CD8-positive, alpha-beta T cell (primary cell): ENCODE measurements at places on chromosomes 2 and 18. TPM values are rescaled to one million over a fixed set of nuclear protein-coding genes. Genes with fewer than 3 reads are reported as not detected.

Gene RNF125
- total RNA-seq: 177 TPM

- no peak for DNase-seq
Observed at GRCh38 chr2:168726375-168726774, 76.1 kb upstream of the NOSTRIN start.

DNA sequence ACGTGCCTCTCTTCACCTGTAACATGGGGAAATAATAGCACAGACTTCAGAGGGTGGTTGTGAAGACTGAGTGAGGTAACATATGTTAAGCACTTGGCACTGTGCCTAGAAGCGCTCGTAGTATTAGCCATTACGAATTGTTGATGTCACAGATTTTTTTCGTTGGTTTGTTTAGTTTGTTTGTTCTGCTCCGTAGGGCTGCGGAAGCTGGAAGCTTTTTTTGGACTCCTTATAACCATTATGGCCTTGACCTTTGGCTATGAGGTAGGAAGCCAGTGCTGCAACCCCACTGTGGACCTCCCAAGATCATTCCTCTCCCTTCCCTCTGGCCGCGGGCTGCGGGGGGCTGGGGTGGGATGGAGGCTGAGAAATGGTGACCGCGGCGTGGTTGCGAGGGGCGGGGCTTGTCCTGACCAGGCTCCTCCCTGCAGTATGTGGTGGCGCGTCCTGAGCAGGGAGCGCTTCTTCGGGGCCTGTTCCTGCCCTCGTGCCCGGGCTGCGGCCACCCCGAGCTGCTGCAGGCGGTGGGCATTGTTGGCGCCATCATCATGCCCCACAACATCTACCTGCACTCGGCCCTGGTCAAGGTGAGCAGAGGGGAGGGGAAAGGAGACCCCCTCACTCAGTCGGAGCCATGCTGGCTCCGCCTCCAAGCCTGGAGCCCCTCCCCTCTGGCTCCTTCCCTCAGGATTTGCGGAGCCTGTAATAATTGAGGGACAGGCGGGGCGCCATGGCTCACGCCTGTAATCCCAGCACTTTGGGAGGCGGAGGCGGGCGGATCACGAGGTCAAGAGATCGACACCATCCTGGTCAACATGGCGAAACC is 5.5 kb downstream of the SLC11A1 start:
- no peak for DNase-seq

DNA sequence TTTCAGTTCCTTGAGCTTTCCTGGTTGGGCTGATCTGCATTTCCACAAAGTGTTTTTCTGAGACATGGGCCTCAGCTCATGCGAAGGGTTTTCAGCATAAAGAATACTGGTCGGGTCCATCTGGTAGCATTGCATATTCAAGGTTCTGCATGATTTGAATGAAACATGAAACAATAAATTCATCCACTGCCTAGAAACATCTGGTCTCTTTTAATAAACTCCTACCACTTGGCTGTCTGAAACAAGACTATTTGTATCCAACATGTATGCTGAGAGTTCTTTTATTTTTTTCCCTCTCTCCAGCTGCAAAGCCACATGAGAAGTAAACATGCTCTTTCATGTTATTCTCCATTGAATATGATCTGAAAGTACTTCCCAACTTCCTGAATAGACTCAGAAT is 314.9 kb upstream of the SOX11 start:
- DNase-seq: no peak

DNA sequence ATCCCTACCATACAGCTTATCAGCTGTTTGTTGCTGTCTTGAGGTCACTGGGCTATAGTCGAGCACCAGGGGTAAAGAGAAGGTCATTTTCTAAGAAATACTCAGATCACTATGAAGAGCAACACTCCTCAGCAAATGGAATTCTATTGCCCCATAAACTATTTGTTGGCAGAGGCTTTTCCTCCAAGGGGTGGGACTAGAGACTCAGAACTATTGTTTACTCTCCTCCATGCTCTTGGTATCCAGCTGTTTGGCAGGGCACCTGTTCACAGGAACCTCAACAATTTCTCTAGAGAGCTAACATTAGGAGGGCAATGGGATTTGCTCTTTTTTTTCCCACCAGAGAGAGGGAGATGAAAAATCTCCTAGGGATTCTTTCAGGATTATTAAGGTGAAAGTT is 249.1 kb upstream of the SPRED2 start:
- DNase-seq: no peak

GRCh38 chr18:80037869-80038630 is 3.8 kb downstream of the RBFA start:
- no peak for DNase-seq
